ENCODE measurements at places on chromosomes 1 and 21. TPM values are rescaled to one million over a fixed set of nuclear protein-coding genes. Genes with fewer than 3 reads are reported as not detected.

GRCh38 chr21:43904331-43904781, 39.3 kb downstream of the AGPAT3 start:
- H3K4me3 ChIP-seq, result no peak overlapping the region
- no peak for DNase-seq
- peaks cover 34% of the 10 kb centered on the region for H3K36me3 ChIP-seq
- H3K27me3 ChIP-seq, result no peaks in the 10 kb centered on the region
- H3K4me1 ChIP-seq, result peaks cover 14% of the 10 kb centered on the region

DNA sequence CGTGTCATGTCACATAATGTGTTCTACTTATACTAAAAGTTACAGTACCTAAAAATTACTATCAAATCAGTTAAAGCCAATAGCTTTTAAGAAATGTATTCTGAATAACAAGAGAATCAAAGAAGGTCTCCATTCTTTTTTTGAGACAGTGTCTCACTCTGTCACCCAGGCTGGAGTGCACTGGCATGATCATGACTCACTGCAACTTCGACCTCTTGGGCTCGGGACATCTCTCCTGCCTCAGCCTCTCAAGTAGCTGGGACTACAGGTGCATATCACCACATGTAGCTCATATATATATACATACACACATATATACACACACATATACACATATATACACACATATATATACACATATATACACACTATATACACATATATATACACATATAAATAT, 20.1 kb downstream of the COP1 start:
- H3K4me1 ChIP-seq, result no peaks in the 10 kb centered on the region
- no peak overlapping the region for H3K4me3 ChIP-seq
- peaks cover 16% of the 10 kb centered on the region for H3K36me3 ChIP-seq
- H3K27me3 ChIP-seq, result no peaks in the 10 kb centered on the region

DNA sequence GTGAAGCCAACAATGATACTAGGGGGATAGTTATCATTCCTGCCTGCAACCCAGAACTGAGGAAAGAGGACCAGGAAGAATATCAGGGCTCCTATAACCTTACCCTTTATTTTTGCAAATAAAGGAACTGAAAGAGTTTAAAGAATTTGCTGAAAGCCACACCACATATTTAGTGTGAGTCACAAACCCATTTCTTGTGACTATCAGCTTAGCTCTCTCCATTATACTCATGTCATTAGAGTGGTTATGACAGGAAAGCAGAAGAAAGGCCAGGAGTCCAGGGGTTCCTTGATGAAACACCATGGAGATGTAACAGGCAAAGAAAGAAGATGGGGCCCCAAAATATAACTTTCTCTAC, 141.1 kb upstream of the SAMSN1 start:
- no peaks in the 10 kb centered on the region for H3K4me1 ChIP-seq
- DNase-seq, result no peak
- H3K27me3 ChIP-seq, result no peaks in the 10 kb centered on the region
- H3K4me3 ChIP-seq, result no peak overlapping the region

DNA sequence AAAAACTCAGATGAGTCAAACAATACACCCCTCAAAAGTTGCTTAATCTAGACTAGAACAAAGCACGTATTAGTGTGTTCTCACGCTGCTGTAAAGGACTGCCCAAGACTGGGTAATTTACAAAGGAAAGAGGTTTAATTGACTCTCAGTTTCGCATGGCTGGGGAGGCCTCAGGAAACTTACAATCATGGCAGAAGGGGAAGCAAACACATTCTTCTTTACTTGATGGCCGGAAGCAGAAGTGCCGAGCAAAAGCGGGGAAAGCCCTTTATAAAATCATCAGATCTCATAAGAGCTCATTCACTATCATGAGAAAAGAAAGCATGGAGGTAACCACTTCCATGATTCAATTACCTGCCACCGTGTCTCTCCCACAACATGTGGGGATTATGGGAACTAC, 10.1 kb downstream of the JAM2 start:
- H3K4me3 ChIP-seq, result no peak overlapping the region
- no peaks in the 10 kb centered on the region for H3K36me3 ChIP-seq
- H3K4me1 ChIP-seq, result peaks cover 11% of the 10 kb centered on the region
- DNase-seq, result no peak
- no peaks in the 10 kb centered on the region for H3K27me3 ChIP-seq

DNA sequence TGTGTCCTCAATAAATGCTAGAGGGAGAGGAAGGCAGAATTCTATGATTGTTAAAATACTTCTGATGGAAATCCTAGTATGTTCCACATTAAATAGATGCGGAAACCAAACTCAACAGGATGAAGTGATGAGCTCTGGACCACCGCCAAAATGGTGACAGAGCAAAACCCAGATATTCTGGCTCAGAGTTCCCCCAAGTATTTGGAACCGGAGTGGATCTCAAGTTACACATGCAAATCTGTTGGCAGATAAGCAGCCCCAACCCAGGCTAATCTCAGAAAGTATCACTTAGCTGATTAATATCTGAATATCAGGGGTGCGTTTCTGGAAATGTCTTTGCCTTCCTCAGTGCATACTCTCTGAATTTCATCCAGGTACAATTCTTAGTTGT, 17.4 kb upstream of the GRHL3 start:
- no peak overlapping the region for H3K27ac ChIP-seq
- no peaks in the 10 kb centered on the region for H3K27me3 ChIP-seq
- no peaks in the 10 kb centered on the region for H3K36me3 ChIP-seq
- no peak overlapping the region for H3K4me3 ChIP-seq

- peaks cover 35% of the 10 kb centered on the region for H3K4me1 ChIP-seq
- no peaks in the 10 kb centered on the region for H3K36me3 ChIP-seq
- H3K4me3 ChIP-seq, result no peak overlapping the region
- DNase-seq, result peak; percentile 81
Measured at GRCh38 chr1:58922302-58923089, 138.6 kb upstream of the JUN start.

GRCh38 chr1:62528015-62528414, 69.3 kb upstream of the ANGPTL3 start:
- H3K36me3 ChIP-seq, result no peaks in the 10 kb centered on the region
- peak; percentile 75 for DNase-seq
- no peaks in the 10 kb centered on the region for H3K4me1 ChIP-seq

DNA sequence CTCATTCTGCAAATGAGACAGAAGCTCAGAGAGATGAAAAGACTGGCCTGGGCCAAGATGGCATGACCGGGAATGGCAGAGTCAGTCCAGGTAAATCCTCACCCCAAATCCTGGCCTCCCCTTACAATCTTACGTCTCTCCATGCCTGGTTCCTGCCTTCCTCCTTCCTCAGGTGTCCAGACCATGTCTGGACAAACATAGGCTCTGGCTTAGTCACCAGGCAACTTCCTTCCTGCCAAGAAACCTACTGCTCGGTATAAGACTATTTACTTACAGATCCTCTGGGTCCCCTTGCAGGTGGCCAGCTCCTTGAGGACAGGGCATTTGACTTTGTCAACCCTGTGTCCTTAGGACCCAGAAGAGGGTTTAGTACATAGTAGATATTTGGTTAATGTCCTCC, 69.4 kb upstream of the ROR1 start:
- DNase-seq, result peak; percentile 60
- H3K4me3 ChIP-seq, result no peak overlapping the region
- peaks cover 57% of the 10 kb centered on the region for H3K4me1 ChIP-seq
- peak overlapping the region; percentile 62 for H3K27ac ChIP-seq
- H3K27me3 ChIP-seq, result no peaks in the 10 kb centered on the region

DNA sequence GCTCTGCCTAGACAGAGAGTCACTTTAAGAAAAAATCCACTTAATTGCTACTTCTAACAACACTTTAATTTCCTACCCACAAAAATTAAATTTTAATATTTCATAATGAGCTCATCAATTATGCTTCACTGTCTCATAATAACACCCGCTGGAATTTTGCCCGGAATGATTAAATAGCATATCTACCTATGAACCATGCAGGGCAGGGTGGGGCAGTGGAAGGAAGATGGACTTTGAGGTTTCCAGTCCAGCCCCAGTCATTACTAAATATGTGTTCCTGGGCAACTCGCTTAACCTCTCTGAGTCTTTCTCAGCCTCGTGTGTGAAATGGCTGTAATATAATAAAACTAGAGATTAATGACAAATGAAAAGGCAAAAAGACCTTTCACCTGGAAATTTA, 32.8 kb upstream of the SLC45A1 start:
- no peak overlapping the region for H3K4me3 ChIP-seq
- no peaks in the 10 kb centered on the region for H3K27me3 ChIP-seq
- DNase-seq, result peak; percentile 39
- no peak overlapping the region for H3K27ac ChIP-seq
- H3K4me1 ChIP-seq, result peaks cover 10% of the 10 kb centered on the region
- no peaks in the 10 kb centered on the region for H3K36me3 ChIP-seq

- H3K36me3 ChIP-seq, result no peaks in the 10 kb centered on the region
- no peaks in the 10 kb centered on the region for H3K27me3 ChIP-seq
- peak overlapping the region; percentile 98 for H3K4me3 ChIP-seq
- H3K27ac ChIP-seq, result peak overlapping the region; percentile 99
Measured at GRCh38 chr21:44874497-44875315, 1.2 kb upstream of the PTTG1IP start.

DNA sequence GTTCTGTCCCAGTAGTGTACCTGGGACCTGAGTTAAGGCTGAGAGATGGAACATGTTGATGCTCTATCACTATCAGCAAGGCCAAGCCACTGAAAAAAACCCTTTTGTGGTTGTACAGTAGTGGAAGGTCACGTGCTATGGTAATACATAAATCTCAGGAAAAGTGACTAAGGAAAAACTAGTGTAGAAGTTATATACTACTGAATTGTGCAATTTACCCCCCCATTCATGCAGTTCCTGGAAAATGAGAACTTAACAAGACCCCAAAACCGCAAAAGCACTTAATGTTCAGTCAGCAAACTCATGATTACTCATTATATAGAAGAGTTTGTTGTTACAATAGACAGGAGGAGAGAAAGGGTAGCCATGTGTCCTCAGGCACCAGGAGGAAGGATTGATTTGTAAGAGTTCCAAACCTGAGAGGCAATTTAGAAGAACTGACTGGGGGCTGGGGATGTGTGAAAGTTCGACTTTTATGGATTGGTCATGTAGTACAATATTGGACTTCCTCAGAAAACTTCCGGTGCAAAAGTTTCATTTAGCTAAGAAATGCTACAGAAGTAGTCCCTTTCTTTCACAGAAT, 91.6 kb downstream of the RGL1 start:
- no peaks in the 10 kb centered on the region for H3K27me3 ChIP-seq
- no peak for DNase-seq
- peaks cover 9% of the 10 kb centered on the region for H3K4me1 ChIP-seq

DNA sequence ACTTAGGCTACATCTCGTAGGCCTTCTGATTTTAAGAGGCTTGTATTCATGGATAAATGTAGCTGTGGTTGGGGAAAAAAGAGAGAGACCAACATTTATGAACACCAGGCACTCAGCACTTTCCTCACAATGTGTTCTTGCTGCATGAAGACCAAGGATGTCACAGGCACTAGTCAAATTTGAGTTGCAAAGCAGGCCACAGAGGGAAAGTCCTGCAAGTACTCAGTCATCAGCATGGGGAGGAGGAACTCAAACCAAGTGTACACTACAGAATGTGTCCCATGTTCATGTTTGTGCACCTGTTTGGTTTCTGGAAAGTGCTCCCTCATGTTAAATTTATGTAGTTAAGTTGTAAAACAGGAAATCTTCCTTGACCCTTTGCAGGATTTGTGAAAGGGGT, 8.7 kb upstream of the MAP3K7CL start:
- no peak for DNase-seq
- H3K4me1 ChIP-seq, result no peaks in the 10 kb centered on the region
- no peaks in the 10 kb centered on the region for H3K27me3 ChIP-seq
- no peaks in the 10 kb centered on the region for H3K36me3 ChIP-seq
- no peak overlapping the region for H3K27ac ChIP-seq

DNA sequence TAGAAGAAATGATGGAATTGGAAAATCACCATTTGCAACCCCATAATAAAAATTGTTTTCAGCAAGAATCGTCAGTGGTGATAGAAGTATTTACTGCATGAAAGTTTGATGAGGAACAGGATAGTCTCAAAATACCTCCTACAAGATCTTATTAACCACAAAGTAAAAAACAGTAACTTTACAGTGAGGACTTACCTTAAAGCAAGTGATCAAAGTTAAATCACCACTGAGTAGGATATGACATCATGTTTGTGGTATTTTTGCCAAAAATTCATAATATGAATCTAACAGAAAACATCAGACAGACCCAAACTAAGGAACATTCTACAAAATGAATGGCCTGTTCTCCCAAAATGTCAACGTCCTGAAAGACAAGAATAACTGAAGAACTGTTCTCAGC, 19.9 kb downstream of the ALDH9A1 start:
- H3K27ac ChIP-seq, result no peak overlapping the region
- H3K36me3 ChIP-seq, result peaks cover 93% of the 10 kb centered on the region
- no peaks in the 10 kb centered on the region for H3K4me1 ChIP-seq
- no peaks in the 10 kb centered on the region for H3K27me3 ChIP-seq

GRCh38 chr1:168834225-168834872, 105.3 kb upstream of the DPT start:
- DNase-seq, result no peak
- no peaks in the 10 kb centered on the region for H3K27me3 ChIP-seq
- H3K36me3 ChIP-seq, result no peaks in the 10 kb centered on the region

DNA sequence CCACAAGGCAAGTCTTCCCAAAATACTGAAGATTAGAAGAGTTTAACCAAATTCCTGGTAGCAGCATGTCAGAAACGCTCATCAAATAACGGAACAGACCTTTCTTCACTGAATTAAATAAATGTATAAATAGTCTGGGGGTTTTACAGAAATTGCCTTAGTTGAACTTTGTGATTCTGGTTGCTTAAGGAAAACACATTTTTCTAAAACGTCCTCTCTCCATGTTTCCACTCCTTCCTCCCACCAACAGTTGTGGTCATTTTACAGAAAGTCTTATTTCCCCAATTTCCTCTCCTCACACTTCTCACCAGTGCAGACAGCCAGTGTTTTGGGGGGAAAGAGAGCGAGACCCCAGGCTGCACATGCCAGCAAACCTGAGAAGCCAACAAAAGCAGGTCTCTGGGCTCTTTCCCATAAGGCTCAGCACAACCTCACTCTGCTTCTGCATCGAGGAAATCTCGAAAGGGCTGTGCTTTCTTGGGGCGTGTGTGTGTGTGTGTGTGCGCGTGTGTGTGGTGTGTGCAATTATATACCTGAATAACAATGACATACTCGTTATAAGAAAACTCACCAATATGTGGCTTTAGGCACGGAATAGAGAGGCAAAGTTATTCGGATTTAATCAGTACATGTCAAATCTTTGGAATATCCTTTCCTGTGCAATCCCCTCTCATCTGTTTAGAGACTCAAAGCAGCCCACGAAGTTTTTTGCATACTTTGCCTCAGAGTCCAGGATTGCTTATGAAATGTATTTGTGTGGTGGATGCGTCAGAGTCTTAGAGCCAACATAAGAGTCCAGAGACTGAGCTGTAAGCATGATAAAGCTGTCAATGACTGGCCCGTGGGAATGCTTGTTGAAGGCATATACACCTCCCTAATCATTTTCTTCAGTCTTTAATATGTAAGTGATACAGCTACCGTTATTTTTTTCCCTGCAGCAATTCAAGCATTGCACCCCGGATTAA, 2.0 kb downstream of the KCNJ15 start:
- DNase-seq, result no peak
- no peaks in the 10 kb centered on the region for H3K4me1 ChIP-seq
- H3K27ac ChIP-seq, result peak overlapping the region; percentile 70
- H3K4me3 ChIP-seq, result peak overlapping the region; percentile 24
- no peaks in the 10 kb centered on the region for H3K27me3 ChIP-seq
- no peaks in the 10 kb centered on the region for H3K36me3 ChIP-seq

Gene LYPD8
- total RNA-seq, result not detected

Gene RIIAD1
- not detected for total RNA-seq

Gene BATF3
- not detected for total RNA-seq

Gene LDLRAD1
- total RNA-seq, result not detected

Gene ADAMTS4
- total RNA-seq, result 0.89 TPM

Gene CZIB
- 38.0 TPM for total RNA-seq

Gene SLC44A3
- total RNA-seq, result 80.3 TPM

Gene PLXNA2
- total RNA-seq, result 36.4 TPM

Gene VTCN1
- 3.2 TPM for total RNA-seq

Gene SLC25A34
- total RNA-seq, result 11.3 TPM

Gene ZC3H12A
- total RNA-seq, result 38.4 TPM

Data from stomach (tissue), 19 donors.